Iris pigment epithelial cell (primary cell): ENCODE measurements at places on chromosomes 7 and 10.

- no peak for DNase-seq
Observed at GRCh38 chr10:21061184-21061583, 164.1 kb upstream of the NEBL start.

DNA sequence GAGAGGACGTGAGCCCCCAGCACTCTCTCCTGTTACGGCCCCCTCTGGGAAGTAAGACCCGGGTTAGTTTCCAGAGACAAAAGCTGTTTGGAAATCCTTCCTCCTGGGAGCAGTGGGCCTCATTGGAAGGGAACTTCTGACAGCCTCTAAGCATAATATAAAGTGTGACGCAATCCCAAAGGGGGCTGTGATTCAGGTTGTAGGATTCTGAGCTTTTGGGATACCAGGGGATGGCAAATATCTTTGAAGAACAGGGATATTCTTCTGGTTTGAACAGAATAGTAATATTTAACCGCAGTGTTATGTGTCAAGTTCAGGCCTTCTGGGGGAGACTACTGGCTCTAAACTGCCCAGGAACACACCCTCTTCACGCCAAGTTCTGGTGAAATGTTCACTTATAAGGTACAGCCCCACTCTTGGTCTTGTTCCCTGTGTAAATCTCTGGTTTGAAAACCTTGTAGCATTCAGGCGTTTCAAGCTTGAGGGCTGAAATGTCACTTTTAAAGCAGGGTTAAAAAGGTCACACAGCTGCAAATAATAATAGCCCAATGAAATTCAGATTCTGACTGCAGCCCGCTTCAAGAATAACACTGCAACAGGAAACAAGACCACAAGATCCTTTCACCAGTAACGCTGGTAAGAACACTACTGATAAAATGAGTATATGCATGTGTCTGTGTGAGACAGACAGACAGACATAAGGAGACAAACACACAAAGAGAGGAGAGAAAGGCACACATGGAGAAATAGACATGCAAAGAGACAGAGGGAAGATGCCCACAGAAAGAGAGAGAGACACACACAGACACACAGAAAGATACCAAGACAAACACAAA lies 69.0 kb downstream of the CREB5 start:
- peak; percentile 7 for DNase-seq

- peak; percentile 67 for DNase-seq
Observed at GRCh38 chr10:102835007-102835482, 2.2 kb downstream of the CYP17A1 start.

GRCh38 chr7:142298009-142298408 lies 40.2 kb upstream of the PRSS58 start:
- peak; percentile 12 for DNase-seq

GRCh38 chr7:94420328-94420727 lies 25.6 kb downstream of the COL1A2 start:
- DNase-seq = no peak

DNA sequence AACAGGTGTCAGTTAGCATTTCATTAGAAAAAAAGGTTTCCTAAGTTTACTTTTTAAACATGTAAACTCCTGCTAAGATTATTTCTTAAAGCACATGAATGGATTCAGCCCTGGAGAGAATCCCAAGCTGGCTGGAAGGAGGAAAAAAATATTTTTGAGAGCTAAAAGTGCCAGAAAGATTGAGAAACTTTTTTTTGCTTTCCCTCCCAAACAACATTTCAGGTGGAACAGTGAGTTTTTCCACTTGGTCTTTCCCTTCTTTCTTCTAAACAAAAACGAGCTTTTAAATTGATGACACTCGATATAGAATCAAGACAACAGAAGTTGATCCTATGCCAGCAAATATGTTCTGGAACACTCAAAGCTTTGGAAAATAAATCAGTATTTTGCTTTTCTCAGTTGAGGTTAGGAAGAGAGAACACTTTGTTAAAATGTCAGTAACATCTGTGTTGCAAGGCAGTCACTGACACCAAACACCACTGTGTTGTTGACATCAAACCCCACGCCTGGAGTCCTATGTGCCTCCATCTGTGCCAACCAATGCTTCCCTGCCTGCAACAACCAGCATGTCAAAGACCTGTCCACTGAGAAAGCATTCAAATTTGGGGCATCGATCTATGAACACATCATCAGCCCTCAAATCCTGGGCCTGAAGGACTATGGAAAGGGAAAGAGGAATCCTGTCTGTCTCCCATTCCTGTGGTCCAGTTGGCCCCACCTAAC lies 22.9 kb upstream of the INSIG1 start:
- no peak for DNase-seq

GRCh38 chr10:122729126-122729525 lies 29.5 kb upstream of the C10orf120 start:
- no peak for DNase-seq
